Mesothelial cell of epicardium (in vitro differentiated cells): ENCODE measurements at places on chromosomes 3 and 15.
A peak's percentile ranks its signal among the peaks of the same experiment; 100 is the strongest.

- H3K27ac ChIP-seq, result no peak overlapping the region
- no peak overlapping the region for H3K4me3 ChIP-seq
- no peak for DNase-seq
- H3K27me3 ChIP-seq, result peaks cover 28% of the 10 kb centered on the region
- H3K4me1 ChIP-seq, result no peaks in the 10 kb centered on the region
These were observed 150.0 kb upstream of the CHL1 start for GRCh38 chr3:46576-46975.

DNA sequence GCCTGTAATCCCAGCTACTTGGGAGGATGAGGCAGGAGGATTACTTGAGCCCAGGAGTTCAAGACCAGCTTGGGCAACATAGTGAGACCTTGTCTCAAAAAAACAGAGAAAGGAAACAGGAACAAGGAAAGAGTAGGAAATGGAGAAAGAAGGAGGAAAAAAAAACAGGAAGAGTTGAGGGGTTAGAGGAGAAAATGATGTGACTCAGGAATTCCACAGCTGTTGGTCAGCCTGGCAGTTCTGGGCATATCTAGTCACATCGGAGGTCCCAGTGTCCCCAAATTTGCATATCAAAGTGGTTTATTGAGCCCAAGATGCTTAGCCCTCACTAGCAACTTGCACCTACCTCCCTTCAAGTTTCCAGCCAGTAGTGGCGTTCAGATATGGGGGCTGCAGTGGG, 18.8 kb upstream of the JMJD7 start:
- H3K27me3 ChIP-seq, result no peaks in the 10 kb centered on the region
- no peak overlapping the region for H3K27ac ChIP-seq
- H3K36me3 ChIP-seq, result peaks cover under 1% of the 10 kb centered on the region
- no peak overlapping the region for H3K4me3 ChIP-seq
- no peak for DNase-seq

DNA sequence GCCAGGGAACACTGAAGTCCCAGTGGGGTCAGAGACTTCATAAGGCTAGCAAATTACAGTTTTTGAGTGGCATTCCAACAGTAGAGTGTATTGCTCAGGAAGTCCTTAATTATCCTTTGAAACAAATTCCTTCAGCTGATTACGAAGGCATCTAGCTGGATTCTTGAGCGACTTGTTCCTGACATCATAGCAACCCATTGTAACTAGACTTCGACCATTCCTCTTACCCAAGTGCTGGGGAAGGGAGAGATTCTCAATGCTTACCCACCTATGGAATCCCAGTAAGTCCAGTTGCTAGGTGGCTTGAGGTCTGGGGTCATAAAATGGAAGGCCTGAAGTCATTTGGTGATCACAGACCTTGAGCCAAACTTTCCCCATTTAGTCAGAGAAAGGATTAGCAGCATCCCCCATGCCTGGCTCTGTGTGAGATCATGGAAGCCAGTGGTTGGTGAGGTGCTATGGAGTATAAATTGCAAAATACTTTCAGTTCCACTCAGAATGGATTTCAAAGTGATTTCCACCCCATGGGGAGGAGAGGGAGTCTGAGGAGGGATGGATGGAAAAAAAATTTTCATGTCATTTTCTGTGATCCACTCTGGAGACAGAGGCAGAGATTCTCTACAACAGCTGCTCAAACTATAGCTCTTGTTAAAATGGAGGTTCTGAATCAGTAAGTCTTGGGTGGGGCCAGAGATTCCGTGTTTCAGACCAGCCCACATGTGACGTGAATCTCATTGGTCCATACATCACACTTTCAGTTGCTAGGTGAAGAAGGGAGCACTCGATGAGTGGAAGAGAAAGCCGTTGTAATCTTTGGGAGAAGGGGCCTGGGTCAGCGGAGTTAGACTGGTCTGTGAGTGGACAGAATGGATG, 45.7 kb downstream of the CD86 start:
- no peaks in the 10 kb centered on the region for H3K4me1 ChIP-seq
- H3K27me3 ChIP-seq, result no peaks in the 10 kb centered on the region
- DNase-seq, result no peak

GRCh38 chr15:41493205-41493901, at the start of gene ITPKA:
Gene ITPKA, plus strand, starts transcription at chr15:41493874. Its CDS starts 54 bp downstream, at chr15:41493928.
- H3K4me1 ChIP-seq, result peaks cover 10% of the 10 kb centered on the region
- H3K27me3 ChIP-seq, result peaks cover 67% of the 10 kb centered on the region
- peak within 1 kb of the TSS; percentile 68 for H3K4me3 ChIP-seq
- no peaks in the 10 kb centered on the region for H3K36me3 ChIP-seq

DNA sequence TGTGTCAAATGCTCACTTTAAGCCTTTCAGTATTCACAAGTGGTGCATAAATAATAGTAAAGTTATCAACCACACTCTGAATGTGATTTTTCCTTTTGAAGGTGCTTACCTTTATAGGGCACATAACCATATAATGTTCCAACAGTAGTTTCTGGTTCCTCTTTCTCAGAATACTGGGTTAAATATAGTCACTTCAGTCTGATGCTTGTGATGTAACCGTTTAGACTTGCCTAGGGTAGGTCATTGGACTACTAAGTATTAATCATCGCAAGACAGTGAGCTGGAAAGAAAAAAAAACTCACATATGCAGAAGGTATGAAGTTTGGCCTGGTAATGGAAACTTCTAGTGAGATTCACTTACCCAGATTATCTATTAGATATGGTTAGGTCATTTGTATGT, 1.9 kb downstream of the KBTBD8 start:
- peaks cover 4% of the 10 kb centered on the region for H3K4me1 ChIP-seq
- H3K27ac ChIP-seq, result no peak overlapping the region
- no peak overlapping the region for H3K4me3 ChIP-seq
- H3K27me3 ChIP-seq, result peaks cover 9% of the 10 kb centered on the region
- DNase-seq, result no peak

GRCh38 chr3:141335531-141336061, 32.7 kb upstream of the ZBTB38 start:
- no peaks in the 10 kb centered on the region for H3K27me3 ChIP-seq
- no peak overlapping the region for H3K4me3 ChIP-seq
- peaks cover 11% of the 10 kb centered on the region for H3K4me1 ChIP-seq
- no peak overlapping the region for H3K27ac ChIP-seq
- DNase-seq, result no peak

GRCh38 chr15:35484231-35484945, 61.6 kb downstream of the DPH6 start:
- H3K4me1 ChIP-seq, result peaks cover 13% of the 10 kb centered on the region
- DNase-seq, result no peak
- no peak overlapping the region for H3K4me3 ChIP-seq
- no peak overlapping the region for H3K27ac ChIP-seq

DNA sequence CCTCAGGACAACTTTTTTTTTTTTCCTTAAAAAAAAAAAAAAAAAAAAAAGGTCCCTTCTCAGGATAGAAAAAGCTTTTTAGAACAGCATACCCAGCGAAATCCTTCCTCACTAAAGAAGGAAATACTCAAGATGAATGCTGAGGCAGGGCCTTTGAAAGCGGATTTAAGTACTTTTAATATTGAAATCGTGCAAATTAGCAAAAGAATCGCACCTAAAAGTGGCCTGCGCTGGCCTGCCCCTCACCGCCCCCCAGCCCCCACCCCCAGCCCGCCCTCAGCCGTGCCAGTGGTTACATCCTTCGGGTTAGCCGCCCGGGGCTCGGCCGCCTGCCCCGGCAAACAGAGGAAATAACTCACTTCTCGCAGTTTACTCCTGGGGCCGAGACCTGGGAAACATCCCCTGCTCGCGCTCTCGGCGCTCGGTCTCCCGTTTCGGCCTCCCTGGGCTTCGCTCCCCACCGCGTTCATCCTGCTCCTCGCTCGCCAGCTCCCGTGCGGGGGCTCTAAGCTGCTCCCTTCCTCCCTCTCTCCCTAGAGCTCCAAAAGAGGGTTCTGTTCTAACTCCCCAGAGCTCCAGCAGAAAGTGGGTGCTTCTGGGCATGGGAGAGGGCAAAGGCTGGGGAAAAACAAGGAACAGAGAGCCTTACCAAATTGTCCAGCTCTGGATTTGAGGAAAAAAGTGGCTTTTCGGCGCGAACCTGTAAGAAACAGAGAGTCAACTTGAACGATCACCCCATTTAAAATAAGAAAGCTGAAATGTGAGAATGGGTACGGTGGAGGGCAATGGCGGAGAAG, 5.2 kb downstream of the MEIS2 start:
- peak; percentile 43 for DNase-seq
- H3K27ac ChIP-seq, result peak overlapping the region; percentile 100
- H3K36me3 ChIP-seq, result peaks cover 55% of the 10 kb centered on the region
- peaks cover 49% of the 10 kb centered on the region for H3K4me1 ChIP-seq
- peak overlapping the region; percentile 98 for H3K4me3 ChIP-seq
- no peaks in the 10 kb centered on the region for H3K27me3 ChIP-seq

GRCh38 chr3:141064255-141064926, 13.2 kb downstream of the SPSB4 start:
- DNase-seq, result no peak
- no peak overlapping the region for H3K4me3 ChIP-seq
- H3K27ac ChIP-seq, result no peak overlapping the region
- H3K36me3 ChIP-seq, result peaks cover 5% of the 10 kb centered on the region
- H3K4me1 ChIP-seq, result peaks cover 9% of the 10 kb centered on the region

DNA sequence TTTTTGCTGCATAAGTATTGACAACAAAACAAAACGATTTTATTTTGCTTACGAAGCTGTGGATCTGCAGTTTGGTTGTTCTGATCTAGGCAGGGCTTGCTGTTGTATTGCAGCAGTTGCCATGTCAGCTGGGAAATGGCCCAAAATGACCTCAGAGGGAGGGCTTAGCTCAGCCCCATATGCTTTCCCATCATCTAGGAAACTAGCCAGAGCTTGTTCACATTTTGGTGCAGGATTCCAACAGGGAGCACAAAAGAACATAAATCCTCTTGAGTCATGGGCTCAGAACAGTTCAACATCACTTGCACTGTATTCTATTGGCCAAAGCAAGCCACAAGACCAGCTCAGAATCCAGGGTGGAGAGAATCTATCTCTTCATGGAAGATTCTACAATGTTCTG, 42.2 kb upstream of the ROBO2 start:
- no peaks in the 10 kb centered on the region for H3K27me3 ChIP-seq
- DNase-seq, result no peak
- H3K4me1 ChIP-seq, result peaks cover 35% of the 10 kb centered on the region
- no peak overlapping the region for H3K4me3 ChIP-seq
- H3K36me3 ChIP-seq, result no peaks in the 10 kb centered on the region
- H3K27ac ChIP-seq, result no peak overlapping the region

GRCh38 chr15:34725556-34725955, 29.2 kb downstream of the GJD2 start:
- DNase-seq, result no peak
- no peaks in the 10 kb centered on the region for H3K36me3 ChIP-seq
- H3K27me3 ChIP-seq, result no peaks in the 10 kb centered on the region
- no peak overlapping the region for H3K4me3 ChIP-seq

GRCh38 chr3:53134631-53135232, 4.5 kb upstream of the RFT1 start:
- H3K4me3 ChIP-seq, result no peak overlapping the region
- no peak overlapping the region for H3K27ac ChIP-seq
- DNase-seq, result peak; percentile 58
- H3K36me3 ChIP-seq, result no peaks in the 10 kb centered on the region
- peaks cover 16% of the 10 kb centered on the region for H3K4me1 ChIP-seq

- no peaks in the 10 kb centered on the region for H3K27me3 ChIP-seq
- H3K36me3 ChIP-seq, result no peaks in the 10 kb centered on the region
- H3K4me3 ChIP-seq, result no peak overlapping the region
- peak overlapping the region; percentile 85 for H3K27ac ChIP-seq
- H3K4me1 ChIP-seq, result peaks cover 60% of the 10 kb centered on the region
These were observed 13.8 kb upstream of the POLR2M start for GRCh38 chr15:57692709-57693108.

DNA sequence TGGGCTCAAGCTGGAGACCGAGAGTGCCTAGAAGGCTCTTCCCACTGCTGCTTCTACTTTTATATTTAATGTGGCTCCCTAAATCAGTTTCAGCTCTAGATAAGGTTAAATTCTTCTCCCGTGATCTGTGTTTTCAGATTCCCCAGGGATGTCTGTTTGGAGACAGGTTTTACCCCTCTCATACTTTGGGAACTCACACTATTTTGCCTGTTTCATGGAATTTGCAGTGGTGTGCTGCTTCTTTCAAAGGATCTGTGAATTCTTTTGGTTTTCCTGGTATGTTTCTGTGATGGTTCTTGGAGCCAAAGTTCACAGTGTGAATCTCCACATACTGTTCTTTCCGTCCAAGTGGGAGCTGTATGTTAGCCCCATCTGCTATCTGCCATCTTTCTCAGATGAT, 238.3 kb upstream of the SLITRK3 start:
- no peaks in the 10 kb centered on the region for H3K36me3 ChIP-seq
- H3K4me1 ChIP-seq, result peaks cover under 1% of the 10 kb centered on the region
- no peak overlapping the region for H3K27ac ChIP-seq
- no peak overlapping the region for H3K4me3 ChIP-seq
- H3K27me3 ChIP-seq, result peaks cover 1% of the 10 kb centered on the region

DNA sequence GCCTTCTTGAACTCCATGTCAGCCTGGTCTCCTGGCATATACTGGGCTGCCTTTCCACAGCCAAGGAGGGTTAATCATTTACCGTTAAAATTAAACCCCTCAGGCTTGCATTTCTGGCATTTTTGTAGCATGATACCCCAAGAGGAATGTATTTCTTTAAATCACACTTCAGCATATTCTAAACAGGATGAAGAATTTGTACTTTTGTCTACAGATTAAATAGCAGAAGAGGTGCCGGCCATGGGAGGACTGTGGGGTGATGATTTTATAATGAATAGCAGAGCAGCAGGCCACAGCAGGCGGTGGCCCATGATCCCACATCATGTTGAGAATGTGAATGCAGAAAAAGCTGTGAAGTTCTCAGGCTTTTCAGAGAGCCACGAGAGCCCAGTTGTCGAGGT, 90.2 kb downstream of the ARNT2 start:
- peaks cover 40% of the 10 kb centered on the region for H3K4me1 ChIP-seq
- peaks cover 4% of the 10 kb centered on the region for H3K36me3 ChIP-seq
- H3K4me3 ChIP-seq, result no peak overlapping the region
- H3K27ac ChIP-seq, result peak overlapping the region; percentile 80
- H3K27me3 ChIP-seq, result no peaks in the 10 kb centered on the region
- no peak for DNase-seq

DNA sequence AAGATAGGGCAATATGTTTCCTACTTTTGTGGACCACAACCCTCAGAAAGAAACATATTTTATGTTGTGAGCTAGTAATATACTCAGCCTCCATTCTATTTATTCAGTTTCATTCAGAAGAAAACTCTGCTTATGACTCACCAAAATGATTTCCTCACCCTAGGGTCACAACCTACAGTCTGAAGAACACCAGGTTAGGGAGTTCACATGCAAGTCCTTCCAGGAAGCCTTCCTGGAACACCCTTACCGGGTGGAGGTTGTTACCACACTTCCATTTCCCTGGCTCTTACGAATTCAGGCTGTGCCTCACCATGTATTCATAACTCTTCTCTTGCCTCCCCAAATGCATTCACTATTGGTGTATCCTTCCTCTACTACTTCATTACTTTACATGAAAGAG, 228.0 kb upstream of the ADAMTS9 start:
- peaks cover 35% of the 10 kb centered on the region for H3K4me1 ChIP-seq
- no peak overlapping the region for H3K27ac ChIP-seq
- no peaks in the 10 kb centered on the region for H3K27me3 ChIP-seq
- no peak for DNase-seq
- no peak overlapping the region for H3K4me3 ChIP-seq

- no peak overlapping the region for H3K4me3 ChIP-seq
- DNase-seq, result no peak
- H3K4me1 ChIP-seq, result peaks cover 39% of the 10 kb centered on the region
- no peaks in the 10 kb centered on the region for H3K36me3 ChIP-seq
- peak overlapping the region; percentile 74 for H3K27ac ChIP-seq
- H3K27me3 ChIP-seq, result no peaks in the 10 kb centered on the region
These were observed 47.2 kb downstream of the TMEM212 start for GRCh38 chr3:171890398-171890797.
